ENCODE measurements at places on chromosomes 3 and 15.

DNA sequence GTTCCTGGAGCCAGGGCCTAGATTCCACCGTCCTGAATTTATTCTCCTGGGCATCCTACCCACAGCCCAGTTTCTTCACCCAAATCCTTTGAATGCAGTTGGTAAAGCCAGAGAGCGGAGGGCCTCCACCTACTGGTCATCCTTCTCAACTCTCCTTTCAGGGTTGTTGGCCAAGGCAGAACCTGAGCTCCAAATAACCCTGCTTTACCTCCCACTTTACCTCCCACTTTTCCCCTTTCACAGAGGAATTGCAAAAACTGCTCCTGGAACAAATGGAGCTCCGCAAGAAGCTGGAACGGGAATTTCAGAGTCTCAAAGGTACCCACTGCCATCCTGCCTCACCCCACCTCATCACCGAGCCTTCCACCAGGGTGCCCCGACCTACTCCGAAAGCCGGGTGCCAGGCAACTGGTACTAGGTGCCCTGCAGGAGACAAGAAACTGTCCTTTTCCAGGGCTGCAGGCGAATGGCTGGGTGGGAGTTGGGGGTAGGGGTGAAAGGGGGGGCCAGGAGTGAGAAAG, 6.8 kb downstream of the SKOR1 start:
- DNase-seq, result no peak

DNA sequence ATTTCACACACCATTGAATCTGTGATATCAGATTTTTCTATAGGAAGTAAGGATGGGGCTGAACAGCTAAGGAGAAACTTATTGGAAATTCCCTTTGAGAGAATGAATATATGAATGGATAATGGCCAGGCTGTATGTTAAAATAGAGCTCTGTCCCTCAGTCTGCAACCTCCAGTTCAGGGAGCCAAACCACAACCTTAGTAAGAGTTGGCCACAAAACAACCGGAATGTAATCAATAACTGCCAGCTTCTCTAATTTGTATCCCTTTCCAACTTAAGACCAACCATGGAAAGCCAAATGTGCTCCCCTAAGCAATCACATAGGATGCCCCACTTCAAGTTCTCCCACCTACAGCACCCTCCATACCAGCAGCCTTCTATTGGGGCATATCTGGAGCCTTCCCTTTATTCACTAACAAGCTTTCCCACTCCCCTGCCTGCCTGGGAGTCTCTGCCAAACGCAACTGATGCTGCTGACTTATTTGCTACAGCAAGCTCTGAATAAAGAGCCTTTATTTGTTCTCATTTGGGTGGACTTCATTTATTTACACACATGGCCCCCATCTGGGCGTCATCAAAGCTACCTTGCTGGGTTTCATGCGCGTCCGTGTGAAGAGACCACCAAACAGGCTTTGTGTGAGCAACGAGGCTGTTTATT, 75.4 kb upstream of the LARS2 start:
- no peak for DNase-seq

GRCh38 chr15:92636908-92637481, 18.6 kb downstream of the FAM174B start:
- DNase-seq, result no peak

DNA sequence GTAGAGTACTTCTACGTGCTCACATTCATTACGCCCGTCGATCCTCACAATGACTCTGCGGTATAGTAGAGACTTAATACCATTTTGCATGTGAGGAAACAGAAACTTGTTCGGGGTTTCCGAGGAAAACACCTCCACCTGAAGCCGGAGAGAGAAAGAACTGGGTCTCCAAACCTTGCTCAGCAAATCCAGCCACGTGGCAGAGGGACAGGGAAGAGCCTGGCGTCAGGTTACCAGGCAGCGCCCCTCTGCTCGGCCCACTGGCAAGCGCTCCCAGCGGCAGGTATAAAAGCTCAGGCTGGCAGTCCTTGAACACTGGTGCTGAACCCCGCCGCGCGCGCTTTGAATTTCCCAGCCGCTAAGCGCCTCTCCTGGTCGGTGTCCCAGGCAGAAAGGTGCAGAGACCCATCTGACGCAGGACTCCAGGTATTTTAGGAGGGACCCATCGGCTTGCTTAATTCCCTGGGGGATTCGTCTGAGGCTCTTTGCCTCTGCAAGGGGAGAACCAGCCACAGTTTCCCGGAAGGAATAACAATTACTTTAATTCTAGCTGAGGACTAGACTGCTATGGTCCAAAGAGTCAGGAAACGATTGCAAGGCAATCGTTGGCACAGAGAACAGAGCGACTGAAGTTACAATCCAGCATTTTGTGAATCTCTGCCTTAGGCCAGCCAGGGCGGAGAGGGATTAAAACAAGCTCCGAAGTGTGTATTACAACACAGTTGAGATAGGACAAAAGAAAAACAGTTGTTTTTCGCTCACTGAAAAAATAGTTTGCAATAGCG, at the start of gene C2CD4A:
C2CD4A (plus strand) TSS at position 315 of the 785 bp plus-strand sequence. CDS start 637 bp downstream, outside the sequence.
- no peak for DNase-seq

GRCh38 chr3:138394686-138395085, 39.7 kb upstream of the ESYT3 start:
- no peak for DNase-seq

GRCh38 chr15:34656005-34656796, 72.8 kb upstream of the GOLGA8B start:
- DNase-seq, result no peak

- no peak for DNase-seq
Measured at GRCh38 chr3:107238787-107239186, 138.5 kb upstream of the CCDC54 start.

DNA sequence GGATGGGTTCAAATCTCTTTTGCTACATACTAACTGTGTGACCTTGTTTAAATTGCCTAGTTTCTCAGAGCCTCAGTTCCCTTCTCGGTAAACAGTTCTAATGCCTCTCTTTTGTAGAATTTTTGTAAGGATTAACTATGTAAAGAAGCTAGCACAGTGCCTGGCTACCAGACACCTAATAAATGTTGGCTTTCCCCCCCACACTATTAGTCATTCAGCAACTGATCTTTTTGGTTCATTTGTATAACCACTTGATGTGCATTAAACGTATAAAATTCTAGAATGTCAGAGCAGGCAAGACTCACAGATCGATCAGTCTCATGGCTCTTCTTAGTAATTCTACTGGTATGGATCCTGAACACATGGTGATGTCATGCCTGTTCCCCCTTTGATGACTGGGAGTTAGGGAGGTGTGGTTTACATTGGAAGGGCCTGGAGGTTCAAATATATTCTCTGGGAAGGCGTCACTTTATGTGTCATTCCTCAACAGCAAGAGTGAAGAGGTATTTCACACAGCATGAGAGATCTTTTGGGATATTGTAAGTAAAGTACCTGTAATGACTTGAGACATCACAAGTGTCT, 6.5 kb downstream of the TAGLN3 start:
- no peak for DNase-seq

GRCh38 chr15:82858932-82859331, 49.5 kb downstream of the WHAMM start:
- DNase-seq, result no peak

All from stimulated activated CD8-positive, alpha-beta memory T cell treated with anti-CD3 and anti-CD28 coated beads, Interleukin-7, amount 100 ng/mL, for 24 hours (primary cell).